ENCODE measurements at places on chromosomes 12 and 14.

DNA sequence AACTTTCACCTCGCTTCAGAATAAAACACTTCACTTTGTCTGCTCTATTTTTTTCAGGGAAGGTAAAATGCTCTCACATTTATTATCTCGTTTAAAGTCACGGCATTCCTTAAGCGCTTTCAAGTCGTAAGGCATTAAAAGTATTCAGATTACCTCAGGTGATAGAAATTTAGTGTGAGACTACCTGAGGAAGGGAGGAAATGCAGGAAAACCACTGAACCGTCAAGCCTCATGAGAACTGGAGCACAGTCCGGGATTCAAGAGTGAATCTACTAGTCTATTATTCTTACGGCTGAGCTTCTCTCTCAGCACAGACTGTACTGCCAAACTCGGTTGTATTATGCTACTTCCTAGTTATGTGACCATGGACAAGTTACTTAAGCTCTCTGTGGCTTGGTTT, 8.3 kb upstream of the PPFIBP1 start:
- no peak for DNase-seq

- DNase-seq: no peak
Observed at GRCh38 chr12:45220363-45220931, 4.6 kb downstream of the ANO6 start.

DNA sequence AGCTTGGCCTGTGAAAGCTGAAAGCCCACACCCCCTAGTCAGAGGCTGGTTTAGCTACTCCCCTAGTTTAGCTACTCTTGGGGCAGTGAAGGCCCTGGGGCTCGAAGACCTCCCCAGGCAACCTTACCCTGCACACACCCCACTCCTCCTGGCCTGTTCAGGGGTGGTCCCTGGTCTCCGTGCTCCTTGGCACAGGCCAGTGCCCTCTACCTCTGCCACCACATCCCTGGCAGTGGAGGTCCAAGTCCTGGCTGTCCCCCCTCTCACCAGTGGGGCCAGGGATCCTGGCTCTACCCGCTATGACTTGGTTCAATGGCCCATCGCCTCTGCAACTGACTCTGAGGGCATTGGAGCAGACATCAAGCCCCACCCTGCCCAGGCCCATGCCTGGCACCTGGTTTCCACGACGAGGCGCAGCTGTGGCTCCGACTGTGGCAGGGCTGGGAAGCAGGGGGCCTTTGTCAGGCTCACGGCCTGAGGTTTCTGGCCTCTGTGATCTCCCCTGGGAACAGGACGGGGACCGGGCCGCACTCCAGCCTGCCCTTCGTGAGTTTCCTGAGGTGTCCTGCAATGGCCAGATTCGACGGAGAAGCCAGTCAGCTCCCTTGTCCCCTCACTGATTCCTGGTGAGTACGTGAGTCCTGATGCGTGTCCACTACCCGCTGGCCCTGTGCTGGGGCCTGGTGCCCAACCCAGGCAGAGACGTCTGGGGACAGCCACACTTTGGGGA, 5.7 kb downstream of the TMEM121 start:
- DNase-seq: no peak

- no peak for DNase-seq
Observed at GRCh38 chr12:41795051-41795600, 349.5 kb downstream of the GXYLT1 start.

DNA sequence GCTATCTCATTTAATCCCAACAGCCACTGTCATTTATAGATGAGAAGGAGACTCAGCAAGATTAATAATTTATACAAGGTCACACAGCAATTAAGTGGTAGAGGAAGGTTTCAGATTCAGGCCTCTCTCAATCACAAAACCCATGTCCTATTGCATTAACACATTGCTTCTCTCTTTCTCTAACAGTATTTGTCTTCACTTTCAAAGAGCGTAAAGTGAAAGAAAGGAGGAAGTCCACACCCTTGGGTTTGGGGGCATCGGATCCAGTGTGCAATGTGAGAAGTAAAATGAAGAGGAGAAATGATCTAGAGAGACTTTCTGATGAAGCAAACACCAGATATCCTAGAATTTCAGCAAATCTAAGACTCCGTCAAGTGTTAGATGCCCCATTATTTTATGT, 7.0 kb upstream of the VRK1 start:
- DNase-seq: no peak

GRCh38 chr14:64891839-64892375, 12.2 kb upstream of the SPTB start:
- DNase-seq: peak; percentile 27

GRCh38 chr14:26896447-26896846, 298.6 kb upstream of the NOVA1 start:
- peak; percentile 18 for DNase-seq

GRCh38 chr12:127296591-127296990, 970.4 kb upstream of the TMEM132C start:
- no peak for DNase-seq

DNA sequence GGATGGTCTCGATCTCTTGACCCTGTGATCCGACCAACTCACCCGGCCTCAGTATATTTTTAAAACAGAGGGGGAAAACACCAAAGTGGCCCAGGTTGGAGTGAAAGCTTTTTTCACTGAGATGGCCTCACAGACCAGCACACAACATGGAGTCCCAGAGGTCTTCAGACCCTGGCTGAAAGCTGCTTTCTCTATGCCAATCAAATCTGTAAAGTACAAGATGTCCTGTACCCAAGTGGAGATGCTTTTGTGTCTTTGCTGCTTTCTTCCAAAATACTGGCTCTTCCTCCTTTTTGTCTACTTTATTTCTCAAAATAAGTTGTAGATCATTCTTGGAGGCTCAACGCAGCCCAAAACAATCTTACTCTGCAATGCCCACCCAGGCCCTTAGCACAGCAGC, 214.8 kb downstream of the MED13L start:
- no peak for DNase-seq

DNA sequence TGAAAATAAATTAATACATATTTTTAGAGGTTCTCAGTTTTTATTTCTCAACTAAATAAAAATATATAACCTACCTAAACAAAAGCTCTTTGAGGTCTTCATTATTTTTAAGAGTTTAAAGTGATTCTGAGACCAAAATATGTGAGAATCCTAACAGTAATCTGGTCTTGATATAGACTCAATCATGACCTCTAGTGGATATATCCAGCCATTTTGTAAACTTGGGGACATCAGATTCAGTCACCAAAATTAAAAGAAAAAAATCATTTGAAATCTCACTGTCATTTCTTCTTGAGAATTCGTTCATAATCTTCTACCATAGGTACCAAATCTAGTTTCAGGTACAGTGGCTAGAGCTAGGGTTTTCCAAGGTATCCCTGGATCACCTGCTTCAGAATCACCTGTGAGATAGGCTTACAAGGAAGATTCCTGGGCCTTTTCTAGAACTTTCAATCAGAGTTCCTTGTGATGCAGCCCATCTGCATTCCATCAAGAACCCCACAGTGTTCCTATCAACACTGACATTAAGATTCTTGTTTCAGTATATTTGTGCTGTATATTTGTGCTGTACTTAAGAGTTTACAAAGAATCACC, 214.9 kb downstream of the ADAMTS20 start:
- no peak for DNase-seq

DNA sequence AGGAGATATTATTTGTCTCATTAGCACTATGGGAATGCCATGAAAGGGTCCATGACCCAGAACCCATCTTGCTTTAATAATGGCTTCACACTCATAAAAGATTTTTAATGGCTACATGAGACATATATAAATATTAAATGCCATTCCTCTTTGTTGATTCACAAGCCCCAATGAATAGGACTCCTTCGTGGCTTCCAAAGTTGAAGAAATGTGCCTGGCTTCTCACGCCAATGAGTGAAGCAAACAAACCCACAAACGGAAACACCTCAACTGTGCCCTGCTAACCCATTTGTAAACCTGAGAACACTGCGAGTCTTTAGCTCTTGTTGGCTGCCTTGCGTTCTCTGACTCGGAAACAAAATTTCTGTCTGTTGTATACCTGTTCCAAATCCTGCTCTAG, 381.7 kb upstream of the DDHD1 start:
- DNase-seq: no peak

DNA sequence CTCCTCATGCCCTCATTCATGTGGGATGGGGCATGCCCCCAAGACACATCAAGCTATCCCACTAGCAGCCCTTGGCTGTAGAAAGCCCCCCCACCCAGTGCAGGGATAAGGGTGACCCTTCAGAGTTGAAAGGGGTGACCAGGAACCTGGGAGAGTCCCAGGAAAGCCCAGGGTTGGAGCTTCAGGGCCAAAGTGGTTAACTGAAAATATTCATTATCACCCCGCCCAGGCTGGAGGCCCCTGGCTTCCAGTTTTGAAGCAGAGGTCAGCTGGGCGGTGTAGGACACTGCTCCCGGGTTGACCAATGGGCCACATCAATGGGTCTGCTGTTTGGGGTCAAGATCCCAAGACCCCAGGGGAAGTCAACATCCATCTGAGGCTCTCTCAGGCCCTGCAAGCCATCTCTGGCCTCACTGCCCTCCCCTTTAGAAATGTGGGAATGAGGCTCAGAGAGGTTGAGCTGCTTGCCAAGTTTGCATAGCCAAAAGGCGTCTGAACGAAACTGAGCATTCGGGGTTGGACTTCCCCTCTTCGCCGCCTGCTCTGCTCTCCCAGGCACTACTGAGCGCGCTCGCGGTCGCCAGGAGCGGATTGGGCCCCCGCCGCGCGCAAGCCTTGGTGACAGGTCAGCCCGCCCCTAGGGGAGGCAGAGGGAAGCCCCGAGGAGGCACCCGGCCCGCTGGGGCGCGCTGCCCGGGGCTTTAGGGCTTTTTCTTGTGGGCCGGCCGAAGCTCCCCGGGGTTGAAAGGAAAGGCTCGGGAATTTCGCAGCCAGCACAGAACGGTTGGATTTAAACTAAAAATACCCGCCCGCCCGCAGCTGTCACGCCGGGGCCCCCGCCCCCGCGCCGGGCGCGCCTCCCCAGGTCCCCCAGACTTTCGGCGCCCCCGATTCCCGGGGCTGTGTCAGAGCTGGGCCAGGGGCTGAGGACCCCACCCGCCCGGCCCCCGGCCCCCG, 576 bp downstream of the SYNE3 start:
- no peak for DNase-seq

DNA sequence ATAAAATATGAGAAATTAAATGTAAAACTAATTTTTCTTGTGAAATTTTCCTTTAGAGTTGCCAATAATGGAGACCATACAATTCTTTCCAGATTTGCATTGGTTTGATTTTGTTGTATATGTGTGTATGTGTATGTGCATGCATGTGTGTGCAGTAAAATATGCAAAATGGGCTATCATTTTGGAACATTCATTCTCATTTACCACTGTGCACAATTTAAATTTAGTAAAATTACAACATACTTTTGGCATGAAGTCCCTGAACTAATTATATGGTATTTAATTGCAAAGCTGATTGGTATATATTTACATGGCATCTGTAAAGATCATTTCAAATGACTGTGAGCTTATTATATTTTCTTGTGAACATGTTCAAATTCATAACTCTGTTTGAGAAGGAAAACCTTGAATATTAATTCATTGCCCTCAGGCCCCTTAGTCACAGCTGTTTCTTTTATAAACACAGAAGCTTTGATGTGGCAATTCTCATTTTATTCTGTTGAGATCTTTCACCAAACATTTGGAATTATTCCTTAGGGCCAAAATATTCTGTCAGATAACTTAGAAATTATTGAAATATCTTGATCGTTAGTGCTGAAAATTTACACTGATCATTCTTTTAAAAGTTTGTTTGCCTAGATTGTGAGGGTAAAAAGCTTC, 17.6 kb downstream of the KERA start:
- no peak for DNase-seq

GRCh38 chr14:103568952-103569351, 6.2 kb downstream of the COA8 start:
- DNase-seq: no peak

DNA sequence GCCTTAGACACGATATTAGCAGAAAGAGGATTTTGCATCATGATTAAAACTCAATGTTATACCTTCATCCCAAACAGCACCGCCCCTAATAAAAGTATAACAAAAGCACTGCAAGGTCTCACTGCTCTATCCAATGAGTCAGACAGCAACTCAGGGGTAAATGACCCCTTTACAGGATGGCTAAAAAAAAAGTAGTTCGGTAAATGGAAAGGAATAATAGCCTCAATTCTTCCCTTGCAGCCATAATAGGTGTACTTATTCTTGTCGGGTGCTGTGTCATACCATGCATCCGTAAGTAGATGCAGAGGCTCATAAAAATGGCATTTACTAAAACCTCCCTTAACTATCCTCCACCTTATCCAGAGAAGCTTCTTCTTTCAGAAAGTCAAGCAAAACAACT, 53.9 kb upstream of the AP4S1 start:
- no peak for DNase-seq

GRCh38 chr12:86256163-86256562, at the start of gene MGAT4C:
TSS of gene MGAT4C (minus strand) at chr12:86256391.
- no peak for DNase-seq

DNA sequence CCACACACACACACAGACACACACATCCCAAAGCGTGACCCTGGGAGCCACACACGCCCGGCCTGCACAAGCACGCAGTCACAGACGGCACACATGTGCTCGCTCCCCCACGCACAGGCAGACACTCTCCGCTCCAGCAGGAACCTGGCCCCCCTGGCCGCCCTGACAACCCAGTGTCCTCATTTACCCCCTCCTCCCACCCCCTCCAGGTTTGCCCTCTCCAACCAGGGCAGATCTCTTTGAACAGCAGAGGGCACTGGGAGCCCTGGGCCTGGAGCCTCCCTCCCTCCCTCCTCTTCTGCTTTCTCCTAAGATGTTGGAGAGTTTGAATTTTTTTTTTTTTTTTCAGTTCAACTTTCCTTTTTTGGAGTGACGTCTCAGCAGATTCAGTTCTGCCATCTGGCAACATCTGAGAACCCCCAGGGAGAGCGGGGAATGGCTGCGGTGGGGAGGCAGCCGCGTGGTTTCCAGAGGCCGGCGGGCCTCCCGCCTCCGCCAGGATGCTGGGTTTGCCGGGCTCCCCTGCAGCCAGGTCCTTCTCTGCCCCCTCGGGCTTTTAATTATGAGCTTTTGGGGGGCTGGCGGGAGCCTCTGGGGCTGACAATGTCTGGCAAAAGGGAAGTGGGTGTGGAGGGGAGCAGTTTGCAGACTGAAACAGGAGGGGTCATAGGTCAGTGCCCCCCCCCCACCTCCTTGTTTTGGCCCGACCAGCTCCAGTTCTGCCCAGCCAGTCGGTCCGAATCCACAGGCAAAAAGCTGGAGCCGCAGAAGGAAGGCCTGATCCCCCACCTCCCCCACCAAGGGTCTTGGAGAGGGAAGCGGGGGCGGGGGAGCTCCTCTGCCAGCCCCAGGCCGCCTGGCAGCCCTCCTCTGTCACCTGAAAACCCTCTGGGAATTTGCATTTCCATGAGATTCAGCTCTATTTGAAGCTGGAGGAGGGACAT, 1.3 kb upstream of the NCOR2 start:
- DNase-seq: peak; percentile 96

DNA sequence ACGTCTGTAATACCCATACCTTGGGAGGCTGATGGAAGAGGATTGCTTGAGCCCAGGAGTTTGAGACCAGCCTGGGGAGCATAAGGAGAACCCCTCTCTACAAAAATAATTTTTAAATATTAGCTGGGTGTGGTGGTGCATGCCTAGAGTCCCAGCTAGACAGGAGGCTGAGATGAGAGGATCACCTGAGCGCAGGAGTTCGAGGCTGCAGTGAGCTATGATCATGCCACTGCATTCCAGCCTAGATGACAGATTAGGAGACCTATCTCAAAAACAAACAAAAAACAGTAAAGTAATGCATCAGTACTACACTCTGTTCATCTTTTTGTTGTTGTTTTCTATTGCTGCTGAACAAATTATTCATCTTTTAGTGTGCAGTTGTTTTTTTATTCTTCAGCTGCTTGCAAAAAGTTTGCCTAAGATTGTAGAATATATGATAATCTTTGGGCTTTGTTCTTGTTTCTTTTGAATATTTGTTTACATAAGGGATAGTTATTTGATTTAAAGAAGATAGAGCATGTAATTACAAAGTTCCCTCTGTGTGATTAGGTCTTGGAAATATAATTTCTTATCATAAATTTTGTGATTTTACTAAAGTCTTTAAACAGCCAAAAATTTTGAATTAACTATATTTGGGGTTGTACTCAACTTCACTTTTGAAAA, 8.2 kb downstream of the ARHGAP5 start:
- no peak for DNase-seq

Measured in fibroblast of skin of left biceps (primary cell).